Effector memory CD8-positive, alpha-beta T cell (primary cell): ENCODE measurements at places on chromosomes 16 and 17.

DNA sequence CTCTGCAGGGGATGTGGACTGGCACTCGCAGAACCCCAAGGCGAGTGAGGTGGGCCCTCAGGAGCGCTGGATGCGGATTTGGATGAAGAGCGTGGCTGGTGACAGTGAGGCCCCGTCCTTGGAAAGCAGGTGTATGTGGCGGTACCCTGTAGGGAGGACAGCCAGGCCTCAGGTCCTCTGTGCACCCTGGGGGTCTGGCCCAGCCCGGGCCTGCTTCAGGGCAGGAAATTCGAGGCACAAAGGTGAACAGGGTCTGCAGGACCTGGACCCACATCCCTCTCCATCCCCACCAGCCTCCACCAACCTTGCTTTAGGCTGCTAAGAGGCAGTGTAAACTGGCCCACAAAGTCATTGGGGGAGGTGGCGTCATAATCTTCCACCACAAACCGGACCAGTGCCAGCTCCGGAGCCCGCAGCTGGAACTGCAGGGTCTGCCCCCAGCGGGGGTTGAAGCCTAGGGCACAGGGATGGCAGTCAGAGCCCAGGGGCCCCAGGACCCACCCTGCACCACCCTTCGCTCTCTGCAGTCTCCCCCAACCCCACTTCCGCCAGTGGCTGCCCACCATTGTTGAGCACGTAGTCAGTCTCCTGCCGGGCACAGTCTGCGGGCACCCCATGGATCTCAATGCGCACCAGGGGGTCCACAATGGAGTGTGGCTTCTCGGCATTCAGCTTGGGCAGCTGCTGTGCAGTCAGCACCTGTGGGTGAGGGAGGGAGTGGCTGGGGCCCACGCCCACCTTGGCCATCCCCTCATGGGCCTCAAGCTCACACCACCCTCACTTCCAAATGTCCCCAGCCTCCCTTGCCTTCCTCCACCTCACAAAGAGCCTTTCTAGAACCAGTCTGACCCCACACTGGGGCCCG lies 19.5 kb downstream of the PLCD3 start:
- no peak for DNase-seq

- no peak for DNase-seq
Measured at GRCh38 chr16:10239640-10240039, 57.4 kb upstream of the GRIN2A start.

- DNase-seq, result no peak
Measured at GRCh38 chr16:4386451-4386805, 14.8 kb downstream of the VASN start.

- DNase-seq, result no peak
Measured at GRCh38 chr16:24037335-24037734, 201.6 kb downstream of the PRKCB start.

- no peak for DNase-seq
Measured at GRCh38 chr16:84239141-84239769, 557 bp downstream of the KCNG4 start.

GRCh38 chr17:29292071-29292991 lies 1.6 kb downstream of the NUFIP2 start:
- peak; percentile 43 for DNase-seq

GRCh38 chr17:31309556-31309955 lies 4.3 kb downstream of the EVI2B start:
- no peak for DNase-seq

- DNase-seq, result no peak
Measured at GRCh38 chr16:23694644-23695373, 16.1 kb downstream of the PLK1 start.

DNA sequence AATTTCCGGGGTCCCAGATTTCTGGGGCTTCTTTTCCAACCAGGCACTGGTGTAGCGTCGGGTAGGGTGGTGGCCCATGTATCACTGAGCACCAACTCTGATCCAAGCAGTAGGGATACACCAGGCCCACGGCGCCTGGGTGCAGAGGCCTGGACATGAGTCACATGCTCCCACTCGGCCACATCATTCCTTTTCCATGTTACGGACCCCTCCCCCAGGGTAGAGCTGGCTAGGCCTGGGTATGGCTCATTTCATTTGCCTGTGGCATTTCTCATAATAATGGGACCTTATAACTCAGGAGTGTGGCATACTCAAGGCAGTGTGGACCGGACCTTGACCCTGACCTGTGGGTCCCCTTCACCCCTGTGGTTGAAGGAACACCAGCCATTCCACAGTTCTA lies 18.0 kb upstream of the NDRG4 start:
- DNase-seq, result no peak

GRCh38 chr16:74736531-74737157 lies 36.0 kb upstream of the MLKL start:
- no peak for DNase-seq

GRCh38 chr16:11682655-11683096 lies 14.4 kb downstream of the SNN start:
- no peak for DNase-seq

- peak; percentile 63 for DNase-seq
Measured at GRCh38 chr17:35947156-35947585, 3.7 kb upstream of the LYZL6 start.

- no peak for DNase-seq
Measured at GRCh38 chr16:1216296-1216619, 8.8 kb downstream of the TPSG1 start.

DNA sequence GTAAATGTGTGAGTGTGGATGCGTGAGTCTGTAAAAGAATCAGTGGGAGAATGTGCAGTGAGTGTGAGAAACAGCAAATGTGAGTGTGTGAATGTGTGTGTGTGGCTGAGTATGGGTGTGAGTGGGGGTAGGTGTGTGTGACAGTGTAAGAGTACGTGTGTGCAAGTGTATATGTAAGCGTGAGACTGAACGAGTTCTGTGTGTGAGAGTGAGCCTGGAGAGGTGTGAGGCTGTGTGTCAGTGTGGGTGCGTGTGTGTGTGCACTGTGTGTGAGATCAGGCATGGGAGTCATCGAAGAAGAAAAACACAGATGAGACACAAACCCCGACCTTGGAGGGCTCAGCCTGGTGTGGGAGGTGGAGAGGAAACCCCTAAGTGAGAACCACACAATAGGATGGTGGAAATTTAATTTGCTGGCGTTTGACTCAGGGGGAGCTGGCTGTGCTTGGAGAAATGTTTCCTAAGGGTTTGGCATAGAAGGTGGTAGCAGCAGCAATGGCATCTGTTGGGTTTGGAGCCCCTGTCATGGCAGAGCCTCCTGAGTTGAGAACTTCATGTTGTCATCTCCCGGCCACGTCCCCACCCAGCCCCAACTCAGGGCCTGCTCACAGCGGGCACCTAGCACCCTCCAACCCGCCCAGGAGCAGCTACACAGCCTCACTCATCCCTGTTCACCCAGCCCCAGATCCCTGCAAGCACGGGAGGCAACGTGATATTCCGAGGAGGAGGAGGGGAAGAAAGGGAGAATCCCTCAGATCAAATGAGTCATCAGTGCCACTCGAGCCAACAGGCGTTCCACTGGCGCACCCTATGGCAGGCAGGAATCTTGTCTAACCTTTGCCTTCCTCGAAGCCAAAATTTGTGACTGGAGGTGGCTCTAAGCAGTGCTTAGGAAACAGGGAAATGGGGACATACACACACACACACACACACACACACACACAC lies 14.3 kb upstream of the NUBP1 start:
- no peak for DNase-seq

- no peak for DNase-seq
Measured at GRCh38 chr16:57013229-57013628, 23.9 kb downstream of the NLRC5 start.
